Stimulated activated CD8-positive, alpha-beta memory T cell treated with anti-CD3 and anti-CD28 coated beads, Interleukin-7, amount 100 ng/mL, for 48 hours (primary cell): ENCODE measurements at places on chromosomes 3 and 15.

GRCh38 chr3:100354850-100355249 is 20.3 kb downstream of the NIT2 start:
- DNase-seq = no peak

GRCh38 chr3:177781686-177782161 is 584.4 kb upstream of the TBL1XR1 start:
- DNase-seq = no peak

GRCh38 chr3:184760337-184761074 is 48.6 kb upstream of the MAGEF1 start:
- no peak for DNase-seq

GRCh38 chr3:126107957-126108675 is 24.2 kb upstream of the SLC41A3 start:
- DNase-seq = no peak

DNA sequence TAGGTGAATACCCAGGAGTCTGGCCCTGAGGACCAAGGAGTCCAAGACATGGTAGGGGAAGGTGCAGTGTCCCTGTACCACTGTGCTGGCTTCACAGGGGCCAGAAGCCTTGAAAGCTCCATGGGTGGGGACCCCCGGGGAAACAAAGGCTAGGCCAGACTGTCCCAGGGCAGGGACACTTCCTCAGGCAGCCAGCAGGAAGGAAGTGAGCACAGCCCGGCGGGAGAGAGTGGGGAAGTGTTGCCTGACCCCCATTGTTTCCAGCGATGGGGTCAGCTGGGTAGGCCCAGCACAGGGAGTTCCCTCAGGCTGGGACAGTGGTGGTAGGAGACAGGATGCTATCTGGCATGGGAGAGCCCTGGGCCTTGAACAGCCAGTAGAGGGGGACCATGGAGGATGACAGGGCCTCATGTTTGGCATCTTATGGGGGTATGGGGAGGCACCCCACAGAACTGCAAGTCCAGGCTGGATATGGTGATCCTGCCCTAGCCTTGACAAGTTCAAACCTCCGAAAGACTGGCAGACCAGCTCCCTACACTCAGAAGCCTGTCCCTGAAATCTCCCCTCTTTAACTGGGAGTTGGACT is 1.2 kb upstream of the HYAL2 start:
- no peak for DNase-seq

GRCh38 chr15:93520206-93520605 is 431.2 kb upstream of the RGMA start:
- no peak for DNase-seq

- no peak for DNase-seq
Observed at GRCh38 chr3:177126015-177126773, 71.1 kb downstream of the TBL1XR1 start.

DNA sequence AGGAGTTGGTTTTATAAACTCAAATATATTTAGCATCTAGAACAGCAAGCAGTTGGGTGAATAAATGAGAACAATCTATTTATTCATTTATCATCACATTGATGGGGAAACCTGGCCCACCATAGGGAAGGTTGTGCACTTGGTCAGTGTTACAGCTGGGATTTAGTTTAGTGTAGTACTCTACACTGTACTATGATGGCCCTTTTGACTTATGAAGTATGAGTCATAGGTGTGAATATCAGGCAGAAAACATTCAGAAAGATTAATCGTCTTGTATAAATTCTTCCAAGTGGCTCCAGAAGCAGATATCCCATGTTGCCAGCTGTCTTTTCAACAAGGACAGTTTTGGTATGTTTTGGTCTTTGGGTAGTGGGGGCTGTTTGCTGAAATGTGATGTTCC is 38.0 kb downstream of the BBS4 start:
- DNase-seq = no peak

DNA sequence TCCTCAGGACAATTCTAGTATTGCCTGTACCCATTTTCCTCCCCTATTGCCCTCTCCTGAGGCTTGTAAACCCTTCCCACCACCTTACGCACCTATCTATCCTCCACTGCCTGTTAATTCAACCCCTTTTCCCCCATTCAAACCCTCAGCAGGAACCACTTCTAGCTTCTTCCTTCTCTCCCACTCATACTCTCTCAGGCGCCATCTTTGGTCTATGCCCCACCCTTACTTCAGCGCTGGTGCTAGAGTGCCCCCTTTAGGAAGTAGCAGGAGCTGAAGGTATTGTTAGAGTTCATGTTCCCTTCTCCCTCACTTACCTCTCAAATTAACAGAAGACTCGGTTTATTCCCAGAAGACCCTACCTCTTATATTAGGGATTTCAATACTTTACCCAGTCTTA is 121.8 kb upstream of the NLGN1 start:
- no peak for DNase-seq
